ENCODE measurements at places on chromosomes 4 and X.

DNA sequence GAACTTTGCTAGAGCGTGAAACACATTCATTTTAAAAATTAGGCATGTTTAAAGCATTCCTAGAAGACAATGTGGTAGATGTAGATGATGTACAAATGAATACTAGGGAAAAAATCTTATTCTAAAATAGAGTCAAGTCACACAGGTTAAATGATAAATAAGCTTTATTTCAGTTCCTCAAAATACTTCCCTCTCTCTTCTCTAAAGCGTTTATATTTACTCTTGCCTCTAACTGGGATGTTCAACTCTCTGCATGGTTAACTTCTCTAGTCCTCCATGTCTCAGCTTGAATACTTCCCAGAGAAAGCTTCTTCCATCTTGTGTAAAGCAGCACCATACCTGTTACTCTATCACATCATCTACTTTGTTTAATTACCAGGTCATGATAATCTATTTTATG lies 30.9 kb upstream of the GLRA3 start:
- DNase-seq = no peak

DNA sequence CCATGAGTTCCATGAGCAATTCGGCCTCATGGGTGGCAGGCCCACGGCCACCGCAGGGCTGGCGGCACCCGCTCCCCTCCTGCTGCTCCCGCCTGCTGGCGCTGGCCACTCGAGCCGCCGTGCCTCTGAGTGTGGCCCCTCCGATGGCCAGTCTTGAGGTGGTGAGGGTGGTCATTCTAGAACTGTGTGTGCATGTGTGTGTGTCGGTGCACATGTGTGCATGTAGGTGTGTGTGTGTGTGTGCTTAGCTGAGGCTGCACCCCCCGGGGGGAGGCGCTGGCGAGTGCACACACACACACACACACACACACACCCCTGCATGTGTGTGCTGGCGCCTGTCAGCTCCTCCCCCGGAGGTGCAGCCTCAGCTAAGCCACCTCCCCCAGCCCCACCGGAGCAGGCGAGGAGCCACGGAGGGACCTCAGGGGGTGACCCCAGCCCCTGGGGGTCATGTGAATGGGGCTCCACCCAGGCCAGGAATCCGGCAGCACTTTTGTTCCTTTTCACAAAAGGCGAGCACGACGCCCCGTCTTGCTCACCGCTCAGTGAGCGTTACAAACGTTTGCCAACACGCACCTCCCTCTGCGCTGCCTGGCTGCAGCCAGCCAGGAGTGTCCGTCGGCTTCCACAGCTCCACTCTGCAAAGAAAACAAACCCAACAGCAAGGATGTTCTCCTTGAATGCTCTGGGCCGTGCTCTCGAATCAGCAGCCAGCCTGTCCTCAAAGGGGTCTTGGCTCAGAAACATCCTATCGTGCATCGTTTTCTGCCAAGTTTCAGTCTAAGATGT lies 29.9 kb downstream of the FGFRL1 start:
- DNase-seq = no peak

- no peak for DNase-seq
These were observed 2.5 kb downstream of the CCDC110 start for GRCh38 chr4:185468999-185469398.

- DNase-seq = no peak
These were observed 277.4 kb upstream of the PITX2 start for GRCh38 chr4:110900213-110900769.

- DNase-seq = peak; percentile 96
These were observed at the start of gene H2AZ1 for GRCh38 chr4:99949999-99950912. H2AZ1 (minus strand) TSS chr4:99950275; CDS start chr4:99950170, 105 bp downstream.

GRCh38 chr4:152106113-152106763 lies 345.4 kb upstream of the GATB start:
- no peak for DNase-seq

DNA sequence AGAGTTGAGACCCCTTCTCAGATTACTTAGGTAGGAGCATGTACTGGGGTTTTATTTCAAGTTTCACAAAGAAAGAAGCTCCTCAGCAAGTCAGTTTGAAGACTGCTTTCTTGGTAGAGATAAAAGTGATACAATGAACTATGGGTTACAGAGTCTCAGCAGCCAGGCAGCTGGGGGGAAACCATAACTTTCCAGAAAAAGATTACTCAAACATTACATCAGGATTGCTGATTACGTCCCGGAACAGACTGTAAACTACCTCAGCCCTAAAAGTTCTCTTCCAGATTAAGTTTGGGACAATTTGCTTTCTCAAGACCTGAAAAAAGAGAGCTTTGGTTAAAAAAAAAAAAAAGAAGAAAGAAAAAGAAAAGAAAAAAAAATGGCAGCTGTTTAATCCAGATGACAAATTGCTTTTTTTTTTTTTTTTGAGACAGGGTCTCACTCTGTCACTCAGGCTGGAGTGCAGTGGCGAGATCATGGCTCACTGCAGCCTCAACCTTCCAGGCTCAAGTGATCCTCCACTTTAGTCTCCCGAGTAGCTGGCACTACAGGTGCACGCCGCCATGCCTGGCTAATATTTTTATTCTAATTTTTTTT lies 16.6 kb downstream of the SAT1 start:
- DNase-seq = no peak
